ENCODE measurements at places on chromosomes 11 and 22.

- DNase-seq, result no peak
Measured at GRCh38 chr11:34823639-34824038, 92.5 kb downstream of the APIP start.

DNA sequence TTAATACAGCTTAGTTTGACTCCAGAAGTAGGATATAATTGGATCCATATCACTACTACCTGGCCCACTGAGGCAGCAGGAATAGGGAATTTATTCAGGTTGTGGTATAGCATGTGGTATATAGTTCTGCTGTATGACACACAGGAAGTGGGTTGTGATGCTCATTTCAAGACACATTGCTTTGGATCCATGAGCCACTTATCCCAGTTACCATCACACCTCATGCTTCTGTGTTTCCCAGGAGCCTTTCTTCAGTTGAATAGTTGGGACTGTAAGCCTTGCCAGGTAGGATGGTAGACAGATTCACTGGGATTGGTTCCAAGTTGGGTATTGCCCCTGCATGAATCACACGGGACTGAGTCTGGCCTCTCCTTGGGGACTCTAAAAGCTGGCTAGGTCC, 9.9 kb upstream of the SLC37A2 start:
- DNase-seq, result no peak

DNA sequence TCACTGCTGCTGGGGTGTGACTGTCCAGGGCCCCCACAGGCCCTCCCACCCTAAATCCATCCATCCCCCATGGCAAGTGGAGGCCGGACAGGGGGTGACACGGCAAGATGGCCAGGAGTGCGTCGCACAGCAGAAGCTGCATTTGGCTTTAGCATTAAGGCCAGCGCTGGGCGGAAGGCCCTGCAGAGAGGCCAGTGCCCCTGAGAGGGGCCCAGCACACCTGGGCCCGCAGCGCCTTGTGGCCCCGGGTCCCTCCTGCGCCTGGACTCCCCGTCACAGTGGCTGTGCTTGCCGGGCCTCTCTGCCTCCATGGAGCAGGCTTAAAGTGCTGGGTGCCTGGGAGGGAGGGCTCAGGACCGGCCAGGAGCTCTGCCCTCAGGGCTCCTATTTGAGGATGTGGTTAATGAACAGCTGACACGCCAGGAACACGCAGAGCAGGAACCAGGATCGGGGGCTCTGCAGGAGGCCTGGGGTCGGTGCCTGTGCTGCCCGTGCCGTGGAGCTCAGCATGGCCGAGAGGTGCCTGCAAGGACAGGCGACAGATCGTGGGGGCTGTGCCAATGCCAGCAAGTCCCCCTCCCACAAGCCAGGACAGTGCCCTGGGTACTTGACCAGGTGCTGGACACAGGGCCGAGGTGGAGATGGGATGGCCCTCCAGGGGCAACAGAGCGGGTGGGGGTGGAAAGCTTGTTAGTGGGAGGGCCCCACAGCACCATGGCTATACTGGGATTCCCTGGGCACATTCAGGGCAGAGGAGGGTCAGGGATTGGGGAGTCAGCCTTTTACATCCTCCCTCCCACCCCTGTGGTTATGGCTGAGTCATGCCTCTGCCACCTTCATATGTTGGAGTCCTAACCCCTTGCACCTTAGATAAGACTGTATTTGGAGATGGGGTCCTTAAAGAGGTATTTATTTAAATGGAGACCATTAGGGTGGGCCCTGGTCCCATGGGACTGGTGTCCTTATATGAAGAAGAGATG, 30.9 kb upstream of the CARS1 start:
- DNase-seq, result no peak

DNA sequence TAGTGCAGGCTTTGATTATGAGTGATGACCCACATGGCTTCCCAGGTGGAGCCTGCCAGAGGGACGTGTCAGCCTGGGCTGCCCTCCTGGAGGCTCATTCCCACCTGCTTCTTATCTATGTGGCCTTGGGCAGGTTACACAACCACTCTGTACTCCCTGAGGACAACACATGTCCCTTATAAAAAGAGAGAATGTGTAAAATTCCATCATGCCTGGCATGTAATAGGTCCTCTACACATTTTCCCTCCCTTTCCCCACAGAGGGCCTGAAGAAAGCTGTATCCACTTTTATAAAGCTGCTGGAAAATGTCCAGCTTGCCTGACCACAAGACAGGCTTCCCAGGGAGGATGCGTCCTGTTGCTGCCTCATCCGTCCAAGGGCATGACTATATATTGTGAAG, 55.0 kb upstream of the VSTM5 start:
- DNase-seq, result no peak

DNA sequence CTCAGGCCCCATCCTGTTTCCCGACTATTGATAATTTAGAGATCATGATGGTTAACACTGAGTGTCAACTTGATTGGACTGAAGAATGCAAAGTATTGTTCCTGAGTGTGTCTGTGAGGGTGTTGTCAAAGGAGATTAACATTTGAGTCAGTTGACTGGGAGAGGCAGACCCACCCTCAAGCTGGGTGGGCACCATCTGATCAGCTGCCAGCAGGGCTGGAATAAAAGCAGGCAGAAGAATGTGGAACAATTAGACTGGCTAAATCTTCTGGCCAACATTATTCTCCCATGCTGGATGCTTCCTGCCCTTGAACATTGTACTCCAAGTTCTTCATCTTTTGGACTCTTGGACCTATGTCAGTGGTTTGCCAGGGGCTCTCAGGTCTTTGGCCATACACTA, 1170.0 kb upstream of the CNTN5 start:
- DNase-seq, result no peak

DNA sequence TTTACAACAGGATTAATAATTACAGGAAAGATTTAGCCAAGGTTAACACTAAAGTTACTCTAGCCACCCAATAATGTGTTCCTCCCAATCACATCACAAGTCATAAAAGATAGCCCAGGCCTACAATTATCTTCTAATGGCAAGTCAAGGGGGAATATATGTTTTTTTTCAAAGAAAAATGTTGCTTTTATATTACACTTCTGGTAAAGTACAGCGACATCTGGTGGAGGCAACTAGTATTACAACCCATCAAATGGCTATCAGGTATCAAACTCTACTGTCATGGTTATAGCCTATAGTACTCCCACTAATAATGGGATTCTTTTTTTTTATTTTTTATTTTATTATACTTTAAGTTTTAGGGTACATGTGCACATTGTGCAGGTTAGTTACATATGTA, 71.8 kb downstream of the XRRA1 start:
- peak; percentile 19 for DNase-seq

DNA sequence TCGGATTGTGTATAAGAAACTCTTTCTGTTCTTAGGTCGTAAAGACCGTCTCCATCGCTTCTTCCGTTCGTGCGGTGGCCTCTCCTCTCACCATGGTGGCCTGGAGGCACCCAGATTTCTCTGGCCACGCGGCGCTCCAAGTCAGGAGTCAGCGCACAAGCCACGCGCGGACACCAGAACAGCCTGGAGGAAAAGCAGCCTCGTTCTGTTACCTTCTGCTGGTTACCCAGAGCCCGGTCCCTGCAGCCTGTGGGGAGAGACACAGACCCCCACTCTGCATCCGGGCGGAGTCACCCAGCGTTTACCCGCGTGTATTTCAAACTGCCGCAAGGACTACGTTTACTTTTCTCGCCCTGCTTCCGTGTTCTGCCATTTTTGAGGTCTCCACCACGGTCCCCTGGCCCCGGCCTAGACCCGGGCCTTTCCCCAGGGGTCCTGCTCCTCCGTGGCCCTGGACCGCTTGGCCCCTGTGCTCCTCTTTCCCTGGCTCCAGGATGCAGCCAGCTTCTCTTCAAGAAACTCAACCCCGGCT, 776.1 kb downstream of the BRD1 start:
- no peak for DNase-seq

DNA sequence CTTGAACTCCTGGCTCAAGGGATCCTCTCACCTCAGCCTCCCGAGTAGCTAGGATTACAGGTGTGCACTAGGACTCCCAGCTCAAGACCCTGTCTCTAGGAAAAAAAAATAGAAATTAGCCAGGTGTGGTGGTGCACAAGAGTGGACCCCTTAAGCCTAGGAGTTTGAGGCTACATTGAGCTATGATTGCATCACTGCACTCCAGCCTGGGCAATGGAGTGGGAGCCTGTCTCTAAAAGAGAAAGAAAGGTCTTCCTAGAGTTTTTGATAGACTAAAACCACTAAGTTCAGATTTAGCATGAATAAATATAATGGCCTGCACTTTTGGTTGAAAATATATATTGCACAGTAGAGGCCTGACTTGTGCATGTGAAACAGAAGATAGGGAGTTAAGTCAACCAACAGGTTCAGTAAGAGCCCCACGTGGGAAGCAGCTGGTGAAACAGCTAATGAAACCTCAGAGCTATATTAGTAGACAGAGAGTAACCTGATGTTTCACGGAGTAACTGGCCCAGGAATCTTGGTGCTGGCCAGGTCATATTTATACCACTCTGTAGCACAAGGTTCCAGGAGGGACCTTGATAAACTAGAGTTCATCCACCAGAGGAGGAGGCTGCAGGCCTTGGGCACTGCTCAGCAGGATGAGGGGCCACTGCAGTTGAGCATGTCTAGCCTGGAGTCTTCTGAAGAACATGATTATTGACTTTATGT, 4.6 kb upstream of the MICAL3 start:
- no peak for DNase-seq

GRCh38 chr22:32986766-32987040, 71.5 kb downstream of the SYN3 start:
- DNase-seq, result no peak

- DNase-seq, result peak; percentile 44
Measured at GRCh38 chr22:42080287-42080686, 787 bp downstream of the SMDT1 start.

GRCh38 chr11:108012139-108012725, 3.5 kb downstream of the CUL5 start:
- DNase-seq, result no peak

- DNase-seq, result no peak
Measured at GRCh38 chr11:11668781-11669180, 47.0 kb upstream of the GALNT18 start.

DNA sequence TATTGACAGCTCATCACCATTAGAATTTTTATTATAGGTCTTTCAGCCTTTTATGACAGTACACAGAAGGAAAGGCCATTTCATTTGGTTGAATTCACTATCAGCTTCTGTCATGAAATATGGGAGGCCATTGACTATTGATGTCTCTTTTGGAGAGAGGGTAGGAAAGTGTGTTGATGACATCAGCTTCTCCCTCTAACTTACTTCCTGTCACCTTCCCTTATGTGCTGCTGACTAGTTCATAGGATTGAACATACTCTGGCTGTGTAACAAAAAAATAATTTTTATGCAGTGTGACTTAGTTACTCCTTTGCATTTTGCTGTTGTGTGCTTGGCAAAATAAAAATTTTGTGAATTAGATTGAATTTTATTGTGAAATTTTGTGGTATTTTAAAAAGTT, 769.2 kb downstream of the METTL15 start:
- DNase-seq, result no peak

DNA sequence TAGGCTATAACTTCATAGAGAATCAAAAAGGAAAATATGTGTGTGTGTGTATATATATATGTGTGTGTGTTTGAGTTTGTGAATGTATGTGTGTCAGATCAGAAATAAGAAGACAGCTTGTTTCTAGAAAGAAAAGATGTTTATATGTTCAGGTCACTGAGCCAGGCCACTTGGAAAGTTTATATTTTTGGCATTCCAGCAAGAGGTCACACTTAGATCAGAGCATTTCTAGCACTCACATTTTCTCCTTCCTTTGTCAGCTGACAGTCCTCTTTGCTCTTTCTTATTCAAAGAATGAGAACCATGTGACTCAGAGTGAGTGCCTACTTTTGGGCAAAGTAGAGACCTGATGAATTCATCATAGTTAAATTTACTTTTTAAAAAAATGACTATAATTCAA, 22.9 kb downstream of the RAB38 start:
- DNase-seq, result no peak

All from CD4-positive, alpha-beta T cell treated with Interleukin-17A for 1 hour (primary cell).